ENCODE measurements at places on chromosomes 13 and 19. TPM values are rescaled to one million over a fixed set of nuclear protein-coding genes. Genes with fewer than 3 reads are reported as not detected.

Gene PABPC3
- 0.97 TPM for total RNA-seq

DNA sequence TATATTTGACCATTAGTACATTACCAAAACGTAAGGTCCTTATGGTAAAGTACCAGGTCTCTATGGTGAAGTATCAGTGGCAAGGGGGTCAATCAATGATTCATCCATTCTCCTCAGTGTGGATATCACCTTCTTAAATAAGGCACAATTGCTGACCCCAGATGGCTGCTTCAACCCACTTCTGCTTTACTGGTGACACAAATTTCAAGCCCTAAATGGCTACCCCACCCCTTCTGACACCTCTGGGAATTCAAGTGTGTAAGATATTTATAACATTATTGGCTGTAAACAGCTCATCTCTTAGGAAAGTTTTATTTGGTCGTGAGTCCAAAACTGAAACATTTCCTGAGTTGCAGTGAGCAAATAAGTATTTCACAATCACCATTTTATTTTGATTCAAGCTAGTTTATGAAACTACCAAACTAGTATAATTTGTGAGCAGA is 7.9 kb upstream of the WBP4 start:
- no peak overlapping the region for H3K4me3 ChIP-seq
- H3K27ac ChIP-seq, result no peak overlapping the region
- H3K4me1 ChIP-seq, result peaks cover 12% of the 10 kb centered on the region
- H3K27me3 ChIP-seq, result no peaks in the 10 kb centered on the region
- no peak for DNase-seq

Gene CYSLTR2
- total RNA-seq, result 2.4 TPM

DNA sequence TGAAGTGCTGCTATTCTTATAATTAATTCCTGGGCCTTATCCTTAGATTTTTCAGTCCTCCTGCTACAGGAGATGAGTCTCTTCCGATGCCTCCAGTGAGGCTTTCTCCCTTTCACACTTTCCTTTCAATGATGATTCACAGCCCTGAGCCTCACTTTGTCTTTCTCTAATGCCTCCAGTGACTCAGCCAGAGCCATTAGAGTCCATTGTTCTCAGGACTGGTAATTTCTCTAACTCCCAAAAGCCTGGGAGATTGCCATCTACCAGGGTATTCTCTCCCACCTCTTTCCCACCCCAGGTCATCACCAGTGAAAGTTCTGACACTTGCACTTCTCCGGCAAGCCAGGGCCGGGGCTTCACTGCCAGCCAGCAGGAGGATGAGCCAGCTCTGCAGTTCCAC is 49.6 kb upstream of the ARGLU1 start:
- H3K27me3 ChIP-seq, result no peaks in the 10 kb centered on the region
- no peak overlapping the region for H3K27ac ChIP-seq
- H3K36me3 ChIP-seq, result no peaks in the 10 kb centered on the region
- no peak for DNase-seq
- H3K4me3 ChIP-seq, result no peak overlapping the region

Gene ONECUT3
- not detected for total RNA-seq
